ENCODE measurements at places on chromosomes 1 and 21.

DNA sequence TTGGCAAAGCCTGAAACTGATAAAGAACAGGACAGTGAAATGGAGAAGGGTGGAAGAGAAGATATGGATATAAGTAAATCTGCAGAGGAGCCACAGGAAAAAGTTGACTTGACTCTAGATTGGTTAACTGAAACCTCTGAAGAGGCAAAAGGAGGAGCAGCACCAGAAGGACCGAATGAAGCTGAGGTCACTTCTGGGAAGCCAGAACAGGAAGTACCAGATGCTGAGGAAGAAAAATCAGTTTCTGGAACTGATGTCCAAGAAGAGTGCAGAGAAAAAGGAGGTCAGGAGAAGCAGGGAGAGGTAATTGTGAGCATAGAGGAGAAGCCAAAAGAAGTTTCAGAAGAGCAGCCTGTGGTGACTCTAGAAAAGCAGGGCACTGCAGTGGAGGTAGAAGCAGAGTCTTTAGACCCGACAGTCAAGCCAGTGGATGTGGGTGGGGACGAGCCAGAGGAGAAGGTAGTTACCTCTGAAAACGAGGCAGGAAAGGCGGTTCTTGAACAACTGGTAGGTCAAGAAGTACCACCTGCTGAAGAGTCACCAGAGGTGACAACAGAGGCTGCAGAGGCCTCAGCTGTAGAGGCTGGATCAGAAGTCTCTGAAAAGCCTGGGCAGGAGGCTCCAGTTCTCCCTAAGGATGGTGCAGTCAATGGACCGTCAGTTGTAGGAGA lies 16.3 kb downstream of the CCDC17 start:
- DNase-seq = no peak

- no peak for DNase-seq
Measured at GRCh38 chr21:40985370-40985769, 138.4 kb upstream of the DSCAM start.

- DNase-seq = no peak
Measured at GRCh38 chr1:85577419-85578320, 2.9 kb upstream of the CCN1 start.

DNA sequence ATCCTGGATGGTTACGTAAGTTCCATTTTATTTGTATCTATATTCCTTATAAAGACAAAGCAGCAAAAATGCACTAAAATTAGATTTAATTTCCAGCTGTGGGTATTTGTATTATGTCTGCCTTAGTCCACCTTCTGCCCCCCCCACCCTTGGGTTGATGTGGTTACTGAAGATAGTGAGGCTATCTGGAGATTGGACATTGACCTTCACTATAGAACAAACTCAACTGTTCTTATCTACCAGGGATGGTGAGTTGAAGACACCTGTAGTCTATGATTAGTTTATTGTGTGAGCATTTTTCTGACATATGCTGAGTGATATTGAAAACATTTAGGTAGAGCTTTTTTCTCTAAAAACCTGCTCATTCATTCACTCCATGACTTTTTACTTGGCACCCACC lies 122.2 kb downstream of the NFIA start:
- DNase-seq = no peak

DNA sequence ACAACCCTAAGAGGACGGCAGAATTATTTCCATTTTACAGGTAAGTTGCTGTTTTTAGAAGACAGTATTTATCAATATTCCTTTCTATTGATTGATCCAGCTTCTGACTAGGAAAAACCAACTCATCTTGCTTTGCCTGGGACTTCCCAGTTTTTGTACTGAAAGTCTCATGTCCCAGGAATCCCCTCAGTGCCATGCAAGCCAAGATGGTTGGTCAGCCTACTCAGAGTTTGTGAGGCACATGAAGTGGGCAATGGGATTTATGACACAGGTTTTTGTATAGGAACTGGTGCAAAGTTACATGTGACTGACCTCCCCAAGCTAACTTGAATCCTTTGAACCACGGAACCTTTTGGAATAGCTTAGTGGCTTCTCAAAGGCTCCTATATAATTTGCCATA lies 45.5 kb downstream of the GNG12 start:
- no peak for DNase-seq

All from CD4-positive, alpha-beta T cell treated with Interleukin-6 at 100 ng/mL for 8 hours (primary cell).